ENCODE measurements at places on chromosomes 1 and 21.

DNA sequence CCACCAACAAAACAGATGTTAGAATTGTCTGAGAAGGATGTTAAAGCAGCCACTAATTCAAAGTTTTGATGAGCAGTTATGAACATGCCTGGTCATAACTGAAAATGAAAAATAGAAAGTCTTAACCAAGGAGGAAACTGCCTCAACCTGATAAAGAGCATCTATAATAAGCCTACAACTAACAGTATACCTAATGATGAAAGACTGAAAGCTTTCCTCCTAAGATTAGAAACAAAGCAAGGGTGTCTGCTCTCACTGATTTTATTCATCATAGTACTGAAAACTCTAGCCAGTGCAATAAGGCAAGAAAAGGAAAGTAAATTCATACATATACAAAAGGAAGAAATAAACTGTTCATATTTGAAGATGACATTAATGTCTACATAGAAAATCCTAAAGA, 82.0 kb downstream of the KCNK1 start:
- DNase-seq, result no peak

- DNase-seq, result no peak
Measured at GRCh38 chr1:89179343-89179742, 3.5 kb upstream of the GBP7 start.

- no peak for DNase-seq
Measured at GRCh38 chr1:56877973-56878372, 23.4 kb downstream of the C8A start.

GRCh38 chr1:238789916-238790667, 596.3 kb upstream of the CHRM3 start:
- no peak for DNase-seq

DNA sequence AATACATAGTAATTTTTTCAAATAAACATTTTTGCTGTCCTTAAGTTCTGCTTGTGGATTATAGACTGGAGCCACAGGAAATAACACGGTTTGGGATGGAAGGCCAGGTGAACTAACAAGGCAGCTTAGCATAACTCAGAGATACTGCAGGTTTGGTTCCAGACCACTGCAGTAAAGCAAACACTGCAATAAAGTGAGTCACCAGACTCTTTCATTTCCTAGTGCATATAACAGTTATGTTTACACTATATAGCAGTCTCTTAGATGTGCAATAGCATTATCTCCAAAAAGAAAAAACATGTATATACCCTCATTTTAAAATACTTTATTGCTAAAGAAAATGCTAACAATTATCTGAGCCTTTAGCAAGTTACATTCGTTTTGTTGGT, 22.0 kb downstream of the LRRC42 start:
- DNase-seq, result no peak

DNA sequence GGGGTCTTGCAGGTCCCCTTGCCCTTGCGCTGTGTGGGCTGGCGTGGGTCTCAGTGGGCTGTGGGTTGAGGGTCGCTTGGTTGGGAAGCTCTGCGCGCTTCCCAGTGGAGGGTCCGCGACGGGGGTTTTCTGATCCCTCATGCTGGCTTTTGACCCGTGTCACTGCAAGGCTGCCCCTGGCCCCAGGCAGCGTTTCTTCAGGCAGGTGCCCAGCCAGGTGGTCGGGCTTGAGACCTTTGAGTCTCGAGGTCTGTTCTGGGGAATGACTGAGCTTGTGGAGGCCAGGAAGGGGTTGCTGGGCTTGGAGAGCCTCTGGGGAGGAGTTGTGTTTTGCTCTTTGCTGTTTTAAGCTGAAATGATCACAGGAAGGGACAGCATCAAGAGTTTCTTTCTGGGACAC, 5.3 kb downstream of the SKI start:
- no peak for DNase-seq

- DNase-seq, result no peak
Measured at GRCh38 chr1:34037109-34037508, 127.9 kb downstream of the CSMD2 start.

GRCh38 chr21:39388811-39389155, 39.9 kb upstream of the HMGN1 start:
- no peak for DNase-seq

DNA sequence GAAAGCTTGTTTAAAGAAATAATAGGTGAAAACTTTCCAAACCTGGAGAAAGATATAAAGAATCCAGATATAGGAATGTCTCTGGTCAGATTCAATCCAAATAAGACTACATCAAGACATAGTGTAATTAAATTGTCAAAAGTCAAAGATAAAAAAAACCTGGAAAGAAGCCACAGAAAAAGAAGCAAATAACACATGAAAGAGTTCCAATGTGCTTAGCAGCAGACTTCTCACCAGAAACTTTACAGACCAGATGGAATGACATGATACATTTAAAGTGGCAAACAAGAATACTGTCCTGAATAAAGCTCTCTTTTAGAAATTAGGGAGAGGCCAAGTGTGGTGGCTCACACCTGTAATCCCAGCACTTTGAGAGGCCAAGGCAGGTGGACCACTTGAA, 1039.9 kb downstream of the KCNT2 start:
- DNase-seq, result no peak

DNA sequence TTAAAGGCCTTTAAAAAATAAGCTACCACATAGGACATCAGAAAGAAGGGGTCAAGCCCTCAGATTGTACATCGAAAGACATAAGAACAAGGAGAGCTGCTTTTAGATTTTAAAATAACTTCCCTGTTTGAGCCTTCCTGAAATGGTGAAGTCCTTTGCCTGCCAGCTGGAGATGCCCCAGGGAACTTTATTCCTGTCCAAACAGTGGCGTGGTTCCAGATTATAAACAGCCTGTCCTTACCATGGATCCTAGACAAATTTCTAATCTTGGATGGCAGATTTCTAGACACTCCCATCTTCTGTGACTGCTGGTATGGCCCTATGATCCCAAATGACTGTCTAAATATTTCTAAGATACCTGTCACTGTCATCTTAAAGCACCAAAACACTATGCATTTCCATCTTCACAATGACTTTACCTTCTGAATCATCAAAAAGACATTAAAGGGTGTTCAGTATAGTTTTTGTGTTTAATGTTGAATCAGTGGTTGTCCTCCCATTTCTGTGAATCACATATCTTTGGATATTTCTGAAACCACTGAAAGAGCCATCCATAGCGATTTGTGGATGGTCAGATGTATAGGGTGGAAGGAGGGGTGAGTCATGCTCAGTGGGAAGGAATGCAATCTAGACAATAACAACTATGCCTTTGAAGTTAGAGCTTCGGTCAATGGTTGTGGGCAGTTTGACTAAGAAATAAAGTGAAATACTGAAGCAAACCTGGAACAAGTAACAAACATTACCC, 23.2 kb downstream of the ILDR2 start:
- no peak for DNase-seq
